Sigmoid colon (tissue), 7 donors: ENCODE measurements at places on chromosomes 13 and 19. TPM values are rescaled to one million over a fixed set of nuclear protein-coding genes. Genes with fewer than 3 reads are reported as not detected.

GFY gene
- not detected for total RNA-seq

MYBPC2 gene
- total RNA-seq = not detected

ZNF134 gene
- total RNA-seq = 23.2 TPM

ZNF426 gene
- 18.1 TPM for total RNA-seq

ITGBL1 gene
- 1.8 TPM for total RNA-seq

TPGS1 gene
- total RNA-seq = 48.9 TPM

DNA sequence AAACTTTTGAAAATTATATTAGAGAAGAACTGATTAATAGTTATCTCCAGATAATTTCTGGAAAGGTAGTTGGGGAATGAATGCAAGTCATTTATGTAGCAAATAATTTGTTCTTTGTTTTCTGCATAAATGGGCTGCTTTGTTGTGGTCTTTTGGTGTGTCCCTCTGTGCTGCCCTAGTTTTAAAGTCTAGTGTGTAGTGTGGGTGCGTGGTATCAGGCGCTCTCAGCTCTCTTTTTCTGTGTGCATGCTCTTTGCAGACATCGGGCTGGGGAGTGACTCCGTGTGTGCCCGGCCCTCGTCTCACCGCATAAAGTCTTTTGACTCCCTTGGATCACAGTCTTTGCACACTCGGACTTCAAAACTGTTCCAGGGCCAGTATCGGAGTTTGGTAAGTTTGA, 94.5 kb downstream of the ARHGEF7 start:
- H3K36me3 ChIP-seq = no peaks in the 10 kb centered on the region
- no peak overlapping the region for H3K27ac ChIP-seq
- H3K4me1 ChIP-seq = peaks cover 30% of the 10 kb centered on the region

DNA sequence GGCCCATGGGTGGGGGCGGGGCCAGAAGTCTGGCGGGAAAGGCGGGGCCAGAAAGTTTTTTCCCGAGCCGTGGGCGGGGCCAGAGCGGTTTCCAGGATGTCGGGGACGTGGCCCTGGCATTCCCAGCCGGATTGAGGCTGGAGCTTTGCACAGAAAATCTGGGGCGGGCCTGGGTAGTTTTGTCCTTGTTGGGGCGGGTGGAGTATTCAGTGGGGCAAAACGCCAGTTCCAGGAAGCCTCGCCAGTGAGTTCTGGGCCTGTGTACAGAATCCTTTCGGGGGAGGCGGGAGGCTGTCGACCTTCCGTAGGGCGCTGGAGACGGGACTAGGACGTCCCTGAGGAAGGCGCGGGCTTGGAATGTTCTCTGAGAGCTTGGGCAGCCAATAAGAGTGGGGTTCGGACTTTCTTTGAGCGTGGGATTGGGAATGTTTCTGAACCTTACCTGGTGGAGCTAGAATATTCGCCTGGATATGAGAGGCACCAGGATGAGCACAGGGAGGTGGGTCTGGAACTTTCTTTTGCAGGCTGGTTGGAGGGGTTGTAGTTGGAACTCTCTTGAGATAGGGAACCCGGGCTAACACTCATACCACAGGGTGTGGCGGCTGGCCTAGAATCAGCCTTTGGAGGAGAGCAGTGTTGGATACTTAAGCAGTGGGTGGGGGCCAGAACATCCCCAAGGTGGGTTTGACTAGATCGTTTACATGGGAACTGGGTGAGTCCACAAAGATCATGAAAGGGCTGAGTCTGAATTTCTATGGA, 1.3 kb downstream of the CCDC9 start:
- no peaks in the 10 kb centered on the region for H3K4me1 ChIP-seq
- peaks cover 35% of the 10 kb centered on the region for H3K36me3 ChIP-seq
- H3K27me3 ChIP-seq = no peaks in the 10 kb centered on the region
- DNase-seq = peak; percentile 81
- H3K27ac ChIP-seq = peak overlapping the region; percentile 98
- peak overlapping the region; percentile 61 for H3K4me3 ChIP-seq

GRCh38 chr19:5104871-5105351, 136.0 kb downstream of the KDM4B start:
- no peak overlapping the region for H3K4me3 ChIP-seq
- no peak overlapping the region for H3K27ac ChIP-seq
- H3K36me3 ChIP-seq = no peaks in the 10 kb centered on the region
- H3K4me1 ChIP-seq = peaks cover 51% of the 10 kb centered on the region
- no peaks in the 10 kb centered on the region for H3K27me3 ChIP-seq

GRCh38 chr13:102729560-102730270, 34.9 kb upstream of the METTL21C start:
- no peak for DNase-seq
- H3K27me3 ChIP-seq = no peaks in the 10 kb centered on the region
- H3K4me1 ChIP-seq = no peaks in the 10 kb centered on the region

GRCh38 chr13:45482571-45483173, 17.9 kb downstream of the COG3 start:
- H3K27ac ChIP-seq = no peak overlapping the region
- peaks cover 71% of the 10 kb centered on the region for H3K36me3 ChIP-seq
- no peaks in the 10 kb centered on the region for H3K27me3 ChIP-seq
- no peak for DNase-seq
- H3K4me3 ChIP-seq = no peak overlapping the region

GRCh38 chr19:2549701-2550191, 73.8 kb downstream of the GADD45B start:
- H3K4me3 ChIP-seq = no peak overlapping the region
- peak; percentile 96 for DNase-seq

- H3K27me3 ChIP-seq = no peaks in the 10 kb centered on the region
- H3K4me3 ChIP-seq = no peak overlapping the region
- H3K4me1 ChIP-seq = peaks cover 22% of the 10 kb centered on the region
- no peak overlapping the region for H3K27ac ChIP-seq
- DNase-seq = no peak
- peaks cover 39% of the 10 kb centered on the region for H3K36me3 ChIP-seq
Observed at GRCh38 chr19:45035755-45036154, 3.1 kb upstream of the CLASRP start.
